Progenitor cell of endocrine pancreas (in vitro differentiated cells): ENCODE measurements at places on chromosomes 7 and 10.

DNA sequence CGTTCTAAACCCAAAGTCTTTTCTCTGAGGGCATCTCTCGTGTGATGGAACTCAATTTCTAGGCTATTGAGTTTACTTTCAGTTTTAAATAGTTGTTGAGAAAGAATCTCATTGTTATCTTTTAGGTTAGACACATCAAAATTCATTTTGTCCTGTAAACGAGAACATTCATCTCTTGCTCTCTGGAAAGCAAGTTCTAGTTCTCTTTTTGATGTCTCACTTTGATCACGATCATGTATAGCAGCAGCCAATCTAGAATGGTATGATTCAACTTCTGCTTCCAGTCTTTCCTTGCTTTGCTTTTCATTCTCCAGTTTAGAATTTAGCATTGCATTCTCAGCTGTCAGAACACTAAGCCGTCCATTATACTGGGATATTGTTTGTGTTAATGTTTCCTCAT, 65.1 kb downstream of the ANKRD26 start:
- no peak for DNase-seq

DNA sequence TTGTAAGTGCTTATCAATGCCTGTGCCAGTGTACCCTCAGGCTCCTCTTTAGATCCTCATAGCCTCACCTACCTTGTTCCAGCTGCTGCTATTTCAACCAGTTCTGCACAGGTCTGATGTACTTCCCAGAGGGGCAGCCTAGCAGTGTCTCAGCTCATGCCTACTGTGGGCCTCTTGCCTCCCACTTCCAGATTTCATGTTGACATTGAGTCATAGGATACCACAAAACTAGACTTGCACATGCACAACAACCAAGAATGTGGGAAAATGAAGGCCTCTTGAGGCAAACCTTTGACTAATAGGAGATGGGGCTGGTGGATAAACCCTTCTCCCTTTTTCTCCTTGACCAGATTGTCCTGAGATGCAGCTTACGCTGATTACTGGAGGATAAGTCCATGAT, 31.0 kb downstream of the PON3 start:
- no peak for DNase-seq

GRCh38 chr7:158684329-158684728, 20.3 kb downstream of the NCAPG2 start:
- no peak for DNase-seq

DNA sequence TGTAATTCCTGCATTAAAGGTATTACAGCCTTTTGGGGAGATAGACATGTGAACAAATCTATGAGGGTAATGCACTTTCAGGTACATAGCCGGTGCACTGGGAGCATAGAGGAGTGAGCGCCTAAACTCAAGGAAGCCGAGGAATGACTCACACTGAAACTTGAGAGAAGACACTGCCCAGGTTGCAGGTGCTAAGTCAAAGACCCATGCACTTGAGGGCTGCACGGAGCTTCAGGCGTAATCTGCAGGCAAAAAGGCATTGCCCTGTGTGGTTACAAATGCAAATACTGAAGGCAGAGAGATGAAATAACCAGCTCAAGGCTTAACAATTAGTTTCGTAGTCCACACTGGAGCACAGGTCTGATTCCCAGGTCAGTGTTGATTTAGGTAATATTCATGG, 51.0 kb upstream of the OSBPL3 start:
- no peak for DNase-seq

GRCh38 chr7:37961251-37961650, 40.8 kb downstream of the EPDR1 start:
- DNase-seq, result no peak

- no peak for DNase-seq
These were observed 328.2 kb upstream of the LRRN3 start for GRCh38 chr7:110762546-110763225.

DNA sequence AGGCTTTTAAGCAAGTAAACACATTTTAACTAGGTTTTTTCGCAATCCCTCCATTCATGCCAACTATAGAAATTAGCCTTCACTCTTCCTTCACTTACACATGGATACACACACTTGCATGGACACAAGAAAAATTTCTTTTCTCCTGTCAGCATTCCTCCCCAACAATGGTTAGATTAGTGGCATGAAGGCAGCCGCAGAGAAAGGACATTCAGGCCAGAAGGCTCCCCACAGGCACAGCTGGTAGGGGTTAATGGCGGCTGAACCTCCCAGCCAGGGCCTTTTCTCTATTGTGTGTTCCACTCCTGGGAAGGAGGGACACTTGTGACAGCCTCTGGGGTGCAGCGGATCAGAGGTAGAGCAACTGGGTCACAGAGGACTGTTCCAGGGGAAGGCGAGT, 255.0 kb upstream of the SP8 start:
- no peak for DNase-seq

GRCh38 chr7:132118641-132119040, 457.6 kb downstream of the PLXNA4 start:
- DNase-seq, result no peak

DNA sequence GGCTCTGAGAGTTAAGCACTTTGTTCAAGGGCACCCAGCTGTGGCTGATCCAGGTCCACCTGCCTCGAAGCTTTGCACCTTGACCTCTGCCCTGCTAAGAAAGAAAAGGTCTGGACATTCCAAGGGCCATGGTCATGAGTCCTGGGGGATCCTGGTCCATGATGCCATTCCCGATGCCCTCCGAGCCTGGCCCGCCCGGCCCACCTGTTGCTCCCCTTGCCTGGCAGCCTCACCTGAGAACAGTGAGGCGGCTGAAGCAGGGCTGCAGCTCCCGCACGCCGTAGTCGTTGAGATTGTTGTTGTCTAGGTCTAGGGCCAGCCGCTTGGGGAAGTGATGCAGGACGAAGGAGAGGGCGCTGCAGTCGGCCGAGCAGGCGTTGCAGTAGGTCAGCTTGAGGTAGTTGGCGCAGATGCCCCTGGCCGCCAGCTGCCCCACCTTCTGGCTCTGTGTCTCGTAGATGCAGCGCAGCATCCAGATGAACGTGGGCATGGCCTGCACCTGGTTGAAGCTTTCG, 27.5 kb downstream of the NOD1 start:
- DNase-seq, result no peak
